ENCODE measurements at places on chromosomes 16 and 17.

DNA sequence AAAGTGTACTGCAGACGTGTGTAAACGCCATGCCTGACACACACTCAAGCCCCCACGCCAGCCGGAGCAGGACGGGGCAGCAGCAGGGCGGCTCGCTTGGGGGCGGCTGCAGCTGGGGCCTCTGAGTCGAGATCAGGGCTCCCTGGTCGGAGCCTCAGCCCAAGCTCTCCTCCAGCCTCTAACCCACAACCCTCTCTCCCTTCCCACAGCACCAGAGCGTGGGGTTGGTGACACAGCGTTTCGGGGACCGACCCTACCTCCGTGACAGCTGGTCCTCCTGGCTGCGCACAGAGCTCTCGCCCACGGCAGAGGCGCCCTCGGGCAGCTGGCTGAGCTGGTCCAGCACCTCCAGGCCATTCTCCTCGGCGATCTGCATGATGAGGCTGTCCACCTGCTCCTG, 11.2 kb downstream of the CHMP1A start:
- DNase-seq = no peak

DNA sequence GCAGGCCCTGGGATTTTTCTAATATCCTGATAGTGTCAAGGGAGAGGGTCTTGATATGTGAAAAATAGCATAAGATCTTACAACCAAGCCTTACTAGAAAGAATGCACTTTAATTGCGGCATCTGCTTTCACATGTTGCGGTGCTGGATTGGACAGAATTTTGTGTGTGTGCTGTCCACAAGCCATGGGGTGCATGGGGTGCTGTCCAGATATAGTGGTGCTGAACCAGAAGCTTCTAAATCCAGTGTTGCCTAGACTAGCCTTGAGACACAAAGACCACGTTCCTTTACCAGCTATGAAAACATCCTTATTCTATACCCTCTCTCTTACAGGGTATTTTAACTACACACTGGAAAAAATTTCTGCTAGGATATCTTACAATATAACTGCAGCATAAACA, 244.0 kb downstream of the TMEM114 start:
- DNase-seq = peak; percentile 1

DNA sequence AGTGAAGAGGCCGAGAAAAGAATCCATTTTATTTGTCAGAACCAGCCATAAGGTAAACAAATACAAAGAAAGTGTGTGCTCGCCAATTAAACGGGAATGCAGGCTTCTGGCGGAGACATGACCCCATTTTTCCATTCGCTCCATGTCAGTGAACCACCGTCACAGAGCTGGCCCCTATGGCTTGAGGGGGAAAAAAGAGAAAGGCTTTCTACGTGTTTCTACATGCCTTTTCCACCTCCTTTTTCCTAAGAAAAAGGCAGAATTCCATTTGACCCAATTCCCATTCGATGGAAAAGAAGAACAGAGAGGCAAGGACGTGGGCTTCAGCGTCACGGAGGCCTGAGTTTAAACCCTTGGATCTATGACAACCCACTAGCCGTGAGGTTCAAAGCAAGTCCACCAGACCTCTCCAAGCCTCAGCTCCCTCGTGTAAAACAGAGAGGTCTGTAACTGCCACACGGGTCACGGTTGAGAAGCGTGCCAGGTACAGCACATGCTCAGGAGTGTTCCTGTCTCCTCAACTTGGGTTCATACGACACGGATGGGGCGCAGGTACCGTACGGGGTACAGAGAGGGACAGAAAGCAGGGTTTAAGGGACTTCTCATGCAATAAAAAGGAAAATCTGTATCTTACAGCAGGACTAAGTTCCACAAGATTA, 91.9 kb downstream of the NXN start:
- DNase-seq = no peak

GRCh38 chr17:46832945-46833839, 14.7 kb upstream of the WNT3 start:
- DNase-seq = no peak

GRCh38 chr16:66728117-66728787, 23.2 kb downstream of the DYNC1LI2 start:
- DNase-seq = peak; percentile 54

GRCh38 chr17:4049546-4049945, 85.3 kb upstream of the ATP2A3 start:
- no peak for DNase-seq

GRCh38 chr17:77769215-77769614, 189.3 kb upstream of the TNRC6C start:
- DNase-seq = no peak

GRCh38 chr17:80125656-80126448, 21.1 kb downstream of the EIF4A3 start:
- DNase-seq = no peak

GRCh38 chr17:59073972-59074371, 32.7 kb downstream of the TRIM37 start:
- no peak for DNase-seq

DNA sequence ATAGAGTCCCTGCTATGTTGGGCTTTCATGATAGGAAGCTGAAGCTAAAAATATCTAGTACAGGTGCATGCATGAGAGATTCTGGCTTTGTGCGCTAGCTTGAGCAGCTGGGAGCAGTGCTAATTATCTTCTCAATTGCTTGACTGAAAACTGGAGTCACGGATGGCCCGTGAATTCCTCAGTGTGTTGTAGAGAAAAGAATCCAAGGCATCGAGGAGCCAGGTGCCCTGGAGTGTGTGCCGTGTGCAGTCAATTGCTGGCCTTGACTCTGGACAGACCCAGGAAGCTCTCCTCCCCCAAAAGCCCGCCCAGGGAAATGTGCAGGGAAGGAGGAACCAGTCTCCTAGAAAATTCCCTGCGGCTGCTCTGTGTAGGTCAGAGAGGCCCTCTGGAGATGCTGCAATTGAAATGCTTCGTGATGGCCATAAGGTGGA, 14.2 kb downstream of the LGALS3BP start:
- DNase-seq = no peak

- no peak for DNase-seq
Observed at GRCh38 chr17:64424324-64424849, 24.5 kb upstream of the MILR1 start.

DNA sequence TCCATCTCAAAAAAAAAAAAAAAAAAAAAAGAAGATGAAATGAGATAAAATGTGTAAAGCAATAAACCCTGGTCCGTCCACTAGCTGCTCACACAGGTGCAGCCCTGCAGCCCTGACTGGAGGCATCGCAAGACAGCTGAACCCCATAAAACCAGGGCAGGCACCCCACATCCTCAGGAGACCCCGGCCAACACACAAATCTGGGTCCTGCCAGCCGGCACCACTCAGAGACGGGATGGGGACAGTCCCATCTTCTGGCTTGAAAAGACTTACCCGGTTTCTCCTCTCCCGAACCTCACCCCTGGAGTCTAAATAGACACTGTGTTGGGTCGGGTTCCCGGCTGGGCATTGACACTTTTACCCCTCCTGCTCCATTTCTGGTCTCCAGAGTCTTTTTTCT, 52.7 kb upstream of the TNRC6C start:
- DNase-seq = no peak

- DNase-seq = no peak
Observed at GRCh38 chr17:17987901-17988300, 15.2 kb downstream of the DRC3 start.

DNA sequence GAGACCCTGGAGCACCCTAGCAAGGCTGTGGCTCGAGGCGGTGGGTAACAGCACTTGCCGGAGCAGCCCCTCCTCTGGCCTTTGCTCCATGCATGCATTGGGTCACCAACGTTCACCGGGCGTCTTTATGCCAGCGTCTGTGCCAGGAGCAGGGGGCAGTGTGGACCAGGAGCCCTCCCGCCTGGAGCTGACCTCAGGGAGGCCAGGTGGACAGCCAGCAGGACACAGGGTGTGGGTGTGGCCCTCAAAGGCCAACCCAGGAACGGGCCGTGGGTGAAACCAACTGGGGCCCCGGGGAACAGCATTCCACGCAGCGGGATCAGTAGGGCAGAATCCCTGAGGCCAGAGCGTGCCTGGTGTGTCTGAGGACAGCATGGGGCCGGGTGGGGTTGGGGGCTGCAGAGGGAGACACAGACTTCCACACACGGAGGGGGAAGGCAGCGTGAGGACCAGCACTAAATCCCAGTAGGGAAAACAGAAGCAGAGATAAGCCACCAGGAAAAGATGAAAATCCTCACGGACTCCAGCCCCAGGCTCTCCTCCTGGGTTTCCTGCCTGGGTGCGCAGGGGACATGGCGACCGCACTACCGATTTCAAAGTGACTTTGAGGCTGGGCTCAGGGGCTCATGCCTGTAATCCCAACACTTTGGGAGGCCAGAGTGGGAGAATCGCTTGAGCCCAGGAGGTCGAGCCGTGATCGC, 2.9 kb upstream of the CD7 start:
- DNase-seq = no peak

DNA sequence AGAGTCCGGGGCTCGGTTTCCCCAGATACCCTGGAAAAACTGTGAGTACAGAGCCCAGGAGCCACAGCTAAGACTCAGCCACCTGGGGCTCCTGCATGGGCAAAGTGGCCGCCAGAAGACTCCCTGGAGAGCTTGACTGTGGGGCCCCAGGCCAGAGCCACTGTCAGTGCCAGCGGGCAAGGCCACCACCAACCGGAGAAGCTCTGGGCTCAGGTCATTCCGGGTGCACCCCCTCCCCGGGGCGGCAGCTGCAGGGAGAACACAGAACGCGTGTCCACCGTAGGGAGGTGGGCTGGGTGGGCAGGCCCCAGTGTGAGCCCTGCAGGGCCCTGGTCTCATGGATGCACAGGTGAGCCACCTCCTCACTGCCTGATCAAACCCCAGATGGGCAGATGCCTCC, 22.3 kb upstream of the RBFOX3 start:
- no peak for DNase-seq

DNA sequence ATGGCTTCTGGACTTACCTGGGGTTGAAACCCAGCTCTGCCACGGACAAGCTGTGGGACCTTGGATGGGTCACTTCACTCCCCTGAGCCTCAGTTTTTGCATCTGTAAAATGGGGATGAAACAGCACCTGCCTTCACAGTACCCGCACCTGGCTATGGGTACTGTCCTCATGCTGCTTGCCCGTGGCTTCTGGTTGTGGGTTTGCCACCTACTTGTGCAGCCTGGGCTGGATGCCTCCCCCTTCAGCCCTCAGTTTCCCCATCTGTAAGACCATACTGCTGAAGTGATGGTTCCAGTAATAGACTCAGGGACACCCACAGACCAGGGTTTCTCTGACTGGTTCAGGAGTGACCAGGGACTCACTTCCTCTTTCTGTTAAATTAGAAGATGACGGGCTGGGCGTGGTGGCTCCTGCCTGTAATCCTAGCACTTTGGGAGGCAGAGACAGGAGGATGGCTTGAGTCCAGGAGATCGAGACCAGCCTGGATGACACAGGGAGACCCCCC, 9.4 kb downstream of the GLIS2 start:
- peak; percentile 37 for DNase-seq

DNA sequence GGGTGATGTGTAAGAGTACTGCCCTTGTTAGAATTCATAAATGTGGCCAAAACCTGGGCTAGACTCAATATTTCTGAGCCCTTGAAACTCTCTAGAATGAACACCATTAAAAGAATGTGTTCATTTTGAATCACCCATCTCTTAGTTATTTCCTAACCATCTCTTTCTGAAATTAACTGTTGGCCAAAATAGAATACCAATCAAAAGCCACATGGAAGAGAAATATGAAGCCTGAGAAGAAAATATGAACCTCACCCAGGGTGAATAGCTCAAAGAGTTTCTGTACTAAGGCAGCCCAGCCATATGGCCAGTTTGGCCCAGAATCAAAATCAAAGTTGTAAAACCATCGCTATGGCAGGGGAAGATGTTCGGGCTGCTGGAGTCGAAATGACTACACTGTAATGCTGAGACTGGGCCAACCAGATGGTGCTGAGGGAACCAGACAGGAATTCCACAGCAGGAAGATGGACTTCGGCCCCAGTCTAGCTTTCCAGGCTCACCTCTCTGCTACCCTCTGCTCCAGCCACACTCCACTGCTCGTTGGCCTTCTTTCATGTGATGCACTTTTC, 154.3 kb upstream of the ZFHX3 start:
- DNase-seq = no peak

DNA sequence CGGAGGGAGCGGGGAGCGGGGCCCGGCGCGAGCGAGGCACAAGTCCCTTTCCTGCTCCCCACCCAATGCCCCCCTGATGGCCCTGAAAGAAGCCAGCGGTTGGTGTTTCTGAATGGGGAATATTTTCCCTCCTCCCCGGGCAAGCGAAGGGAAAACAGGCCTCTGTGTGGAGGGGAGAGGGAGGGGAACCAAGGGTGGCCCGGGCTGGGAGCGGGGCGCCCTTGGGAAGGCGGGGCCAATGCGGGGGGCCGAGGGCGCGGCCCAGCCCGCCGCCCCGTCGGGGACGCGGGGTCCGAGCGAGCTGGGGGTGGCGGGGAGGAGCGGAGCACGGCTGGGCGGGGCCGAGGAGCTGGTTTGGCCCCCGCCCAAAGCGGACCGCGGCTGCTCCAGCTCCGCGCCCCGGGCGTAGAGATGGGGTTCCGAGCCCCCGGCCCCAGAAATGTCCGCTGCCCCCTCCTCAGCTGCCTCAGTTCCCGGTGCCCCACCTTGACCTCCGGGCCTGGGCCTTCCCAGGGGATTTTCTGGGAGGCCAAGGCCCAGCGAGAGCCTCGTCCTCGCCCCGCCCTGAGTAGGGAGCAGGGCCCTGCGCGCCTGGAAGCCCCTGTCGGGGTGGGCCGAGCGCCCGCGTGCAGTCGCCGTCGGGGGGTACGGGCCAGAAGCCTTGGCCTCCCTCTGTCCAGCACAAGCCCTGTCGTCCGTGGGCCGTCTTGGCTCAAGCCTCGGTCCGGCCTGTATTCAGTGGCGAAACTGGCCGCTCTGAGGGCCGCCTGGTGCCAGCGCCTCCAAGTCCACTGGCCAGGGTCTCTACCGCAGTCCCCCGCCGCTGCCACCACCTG, 3.9 kb upstream of the HEXIM1 start:
- DNase-seq = no peak

DNA sequence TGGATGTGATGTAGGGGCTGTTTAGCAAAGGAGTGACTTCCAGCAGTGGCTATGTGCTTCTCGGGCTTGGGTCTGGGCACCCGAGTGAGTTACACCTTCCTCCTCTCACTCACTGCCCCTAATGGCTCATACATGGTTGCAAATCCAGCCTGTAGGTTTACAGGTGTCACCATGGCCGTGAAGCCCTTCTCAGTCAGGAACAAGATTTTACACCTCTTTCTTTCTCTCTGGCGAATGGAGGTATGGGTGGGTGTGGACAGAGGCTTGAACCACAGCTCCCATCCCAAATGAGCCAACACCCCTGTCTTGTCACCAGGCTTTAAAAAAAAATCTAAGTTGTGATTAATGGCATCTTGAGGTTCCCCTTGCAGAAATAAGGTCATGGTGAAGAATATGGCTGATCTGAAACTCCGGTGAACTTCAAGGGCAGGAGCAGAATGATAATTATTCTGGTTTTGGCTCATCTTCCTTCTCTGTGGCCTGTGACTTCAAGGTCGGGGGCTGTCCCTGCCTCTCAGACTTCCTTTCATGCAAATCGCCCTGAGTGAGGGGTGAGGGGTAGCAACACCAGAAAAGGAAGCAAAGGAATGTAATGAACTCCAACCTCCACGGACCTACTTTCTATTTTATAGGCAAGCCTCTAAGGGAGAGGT, 331.2 kb downstream of the MAF start:
- peak; percentile 70 for DNase-seq
